ENCODE measurements at places on chromosomes 13 and 19. TPM values are rescaled to one million over a fixed set of nuclear protein-coding genes. Genes with fewer than 3 reads are reported as not detected.

MEIS3 gene
- 4.3 TPM for polyA plus RNA-seq

- no peaks in the 10 kb centered on the region for H3K36me3 ChIP-seq
- H3K27ac ChIP-seq: no peak overlapping the region
- H3K4me3 ChIP-seq: no peak overlapping the region
- no peaks in the 10 kb centered on the region for H3K27me3 ChIP-seq
Observed at GRCh38 chr13:99385161-99385560, 78.0 kb upstream of the GPR183 start.

- no peaks in the 10 kb centered on the region for H3K36me3 ChIP-seq
- H3K27me3 ChIP-seq: no peaks in the 10 kb centered on the region
- no peak overlapping the region for H3K4me3 ChIP-seq
- H3K4me1 ChIP-seq: no peaks in the 10 kb centered on the region
- DNase-seq: no peak
- H3K27ac ChIP-seq: no peak overlapping the region
Observed at GRCh38 chr13:73040484-73040883, 18.3 kb upstream of the KLF5 start.

GRCh38 chr13:36069881-36070366, 61.3 kb downstream of the DCLK1 start:
- DNase-seq: no peak
- no peaks in the 10 kb centered on the region for H3K27me3 ChIP-seq
- H3K27ac ChIP-seq: no peak overlapping the region
- H3K36me3 ChIP-seq: no peaks in the 10 kb centered on the region

DNA sequence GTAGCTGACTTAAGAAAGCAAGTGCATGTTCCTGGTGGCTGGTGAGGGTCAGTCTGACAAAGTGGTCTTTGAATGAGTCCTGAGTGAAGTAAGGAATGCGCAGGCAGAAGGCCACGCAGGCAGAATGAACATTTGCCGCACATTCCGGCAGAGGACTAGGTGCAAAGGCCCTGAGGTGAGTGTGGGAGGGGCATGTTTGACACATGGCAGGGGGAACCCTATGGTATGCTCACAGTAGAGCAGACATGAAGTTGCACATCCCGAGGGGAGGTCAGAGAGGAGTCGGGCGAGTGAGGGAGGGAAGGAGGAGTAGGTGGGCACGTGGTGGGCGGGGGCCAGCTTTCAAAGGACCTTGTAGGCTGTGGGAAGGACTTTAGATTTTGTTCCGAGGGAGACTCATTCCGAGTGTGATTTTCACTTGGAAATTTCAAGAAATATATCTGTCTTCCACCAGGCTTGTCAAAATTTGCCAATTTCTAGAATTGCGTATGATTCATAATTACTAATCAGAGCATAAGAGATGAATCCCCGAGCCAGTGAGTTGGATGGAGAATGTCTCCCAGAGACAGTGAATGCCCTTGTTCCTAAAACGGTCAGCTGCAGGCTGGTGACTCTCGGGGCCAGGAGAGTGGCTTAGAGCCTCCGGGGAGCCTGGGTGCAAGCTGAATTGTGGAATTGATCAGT, 40.3 kb downstream of the ERICH6B start:
- H3K36me3 ChIP-seq: no peaks in the 10 kb centered on the region
- H3K27me3 ChIP-seq: peaks cover 5% of the 10 kb centered on the region
- H3K4me1 ChIP-seq: no peaks in the 10 kb centered on the region
- DNase-seq: no peak
- H3K4me3 ChIP-seq: no peak overlapping the region

GRCh38 chr19:55000761-55001160, 34.6 kb downstream of the NLRP2 start:
- no peak overlapping the region for H3K27ac ChIP-seq
- H3K4me1 ChIP-seq: no peaks in the 10 kb centered on the region
- no peaks in the 10 kb centered on the region for H3K27me3 ChIP-seq
- H3K4me3 ChIP-seq: no peak overlapping the region

DNA sequence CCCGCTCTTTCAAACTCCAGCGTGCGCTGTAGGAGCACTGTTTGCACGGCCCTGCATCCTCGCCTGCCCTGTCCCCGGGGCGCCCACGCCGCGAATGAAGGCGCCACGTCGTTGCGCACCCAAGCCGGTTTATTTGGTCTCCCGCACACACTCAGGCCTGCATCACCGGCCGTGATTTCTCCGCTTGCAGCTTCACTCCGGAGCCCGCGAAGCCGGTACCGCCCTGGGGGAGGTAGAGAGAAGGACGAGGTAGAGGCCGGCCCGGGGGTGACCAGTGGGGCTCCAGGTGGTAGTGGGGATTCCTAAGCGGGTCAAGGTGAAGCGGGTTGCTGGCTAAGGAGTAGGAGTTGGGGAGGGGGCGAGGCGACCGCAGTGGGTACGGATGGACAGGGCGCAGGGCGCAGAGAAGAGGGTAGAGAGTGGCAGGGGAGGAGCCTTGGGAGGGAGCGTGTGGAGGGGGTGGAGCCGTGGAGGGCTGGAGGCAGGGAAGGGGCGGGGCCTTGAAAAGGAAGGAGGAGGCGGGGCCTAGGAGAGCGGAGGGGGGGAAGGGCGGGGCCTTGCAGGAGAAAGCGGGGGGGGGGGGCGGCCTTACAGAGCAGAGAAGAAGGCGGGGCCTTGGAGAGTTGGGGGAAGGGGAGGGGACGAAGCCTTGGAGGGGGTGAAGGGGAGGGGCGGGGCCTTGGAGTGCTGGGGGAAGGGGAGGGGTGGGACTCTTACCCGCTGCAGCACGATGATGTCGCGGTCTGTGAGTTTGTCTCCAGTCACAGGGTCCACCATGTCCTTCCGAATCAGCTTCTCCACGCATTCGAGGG, 24.6 kb downstream of the NOSIP start:
- H3K27me3 ChIP-seq: no peaks in the 10 kb centered on the region
- no peak overlapping the region for H3K4me3 ChIP-seq
- H3K27ac ChIP-seq: no peak overlapping the region
- H3K4me1 ChIP-seq: peaks cover 15% of the 10 kb centered on the region
- DNase-seq: no peak

- no peaks in the 10 kb centered on the region for H3K27me3 ChIP-seq
- no peak for DNase-seq
- no peaks in the 10 kb centered on the region for H3K36me3 ChIP-seq
- H3K27ac ChIP-seq: no peak overlapping the region
- H3K4me1 ChIP-seq: no peaks in the 10 kb centered on the region
Observed at GRCh38 chr19:31817971-31818797, 468.9 kb upstream of the TSHZ3 start.

DNA sequence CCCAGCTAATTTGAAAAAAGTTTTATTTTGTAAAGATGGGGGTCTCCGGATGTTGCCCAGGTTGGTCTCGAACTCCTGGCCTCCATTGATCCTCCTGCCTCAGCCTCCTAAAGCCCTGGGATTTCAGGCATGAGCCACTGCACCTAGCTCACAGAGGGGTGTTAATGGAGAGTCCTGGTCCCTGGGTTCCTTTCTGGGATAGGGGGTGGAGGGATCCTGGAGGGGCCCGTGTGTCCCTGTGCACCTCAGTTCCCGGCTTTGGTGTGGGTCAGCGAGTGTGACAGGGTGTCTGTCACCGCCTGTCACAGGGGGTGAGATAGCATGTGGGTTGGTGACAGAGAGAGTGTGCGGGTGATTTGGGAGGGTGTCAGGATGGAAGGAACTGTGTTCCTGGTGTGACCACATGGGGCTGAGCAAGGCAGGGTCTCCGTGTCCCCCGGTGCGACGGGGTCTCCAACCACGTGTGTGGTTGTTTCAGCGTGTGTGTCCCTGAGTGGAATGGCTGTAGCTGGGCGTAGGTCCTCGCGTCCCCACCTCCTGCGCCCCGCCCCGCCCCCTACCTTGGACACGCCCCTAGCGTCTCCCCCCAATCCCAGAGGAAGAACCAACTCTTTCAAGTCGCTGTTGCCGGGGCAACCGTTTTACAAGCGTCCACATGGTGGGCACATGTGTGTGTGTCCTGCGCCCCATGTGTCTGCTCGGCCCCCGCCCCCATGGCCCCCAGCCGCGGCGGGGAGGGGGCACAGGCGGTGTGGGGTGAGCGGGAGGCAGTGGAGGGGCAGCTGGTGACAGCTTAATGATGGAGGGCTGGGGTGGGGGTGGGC, 2.9 kb upstream of the NRTN start:
- peaks cover 58% of the 10 kb centered on the region for H3K27me3 ChIP-seq
- H3K4me3 ChIP-seq: no peak overlapping the region
- DNase-seq: no peak
- H3K4me1 ChIP-seq: peaks cover 7% of the 10 kb centered on the region

DNA sequence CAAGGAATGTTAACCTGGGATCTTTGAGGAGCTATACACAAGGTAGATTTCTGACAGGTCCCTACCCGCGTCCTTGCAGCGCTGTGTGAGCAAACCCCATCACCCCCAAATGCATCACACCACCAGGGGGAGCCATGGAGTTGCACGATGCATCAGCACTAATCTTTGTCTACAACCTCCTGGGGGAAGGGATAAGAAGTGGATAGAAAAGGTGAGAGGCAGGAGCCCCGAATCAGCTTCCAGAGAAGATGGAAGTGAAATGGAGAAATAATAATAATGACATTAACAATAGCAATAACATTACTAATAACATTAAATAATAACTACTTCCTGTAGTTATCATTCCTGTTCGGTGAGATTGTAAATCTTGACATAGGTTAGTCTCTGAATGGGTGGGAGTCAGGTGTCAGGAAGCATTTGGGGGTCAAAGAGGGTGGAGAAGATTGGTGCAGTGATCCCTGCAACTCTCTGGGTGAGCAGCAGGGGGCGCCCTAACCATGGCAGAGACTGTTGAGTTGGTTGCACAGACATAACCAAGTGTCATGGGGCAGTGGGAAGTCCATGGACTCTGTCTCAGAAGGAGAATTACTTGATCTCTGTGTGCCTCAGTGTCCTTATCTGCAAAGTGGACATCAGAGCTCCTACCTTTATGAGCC, 16.5 kb downstream of the SIGLEC7 start:
- H3K4me3 ChIP-seq: no peak overlapping the region
- H3K4me1 ChIP-seq: peaks cover 8% of the 10 kb centered on the region
- H3K27me3 ChIP-seq: peaks cover 15% of the 10 kb centered on the region

- H3K4me3 ChIP-seq: no peak overlapping the region
- H3K4me1 ChIP-seq: peaks cover 11% of the 10 kb centered on the region
- no peaks in the 10 kb centered on the region for H3K36me3 ChIP-seq
- no peak for DNase-seq
- no peak overlapping the region for H3K27ac ChIP-seq
Observed at GRCh38 chr13:21719463-21719862, 48.6 kb downstream of the FGF9 start.

- H3K4me1 ChIP-seq: no peaks in the 10 kb centered on the region
- H3K36me3 ChIP-seq: no peaks in the 10 kb centered on the region
- H3K27me3 ChIP-seq: no peaks in the 10 kb centered on the region
Observed at GRCh38 chr13:46516599-46517338, 36.2 kb upstream of the LRCH1 start.

DNA sequence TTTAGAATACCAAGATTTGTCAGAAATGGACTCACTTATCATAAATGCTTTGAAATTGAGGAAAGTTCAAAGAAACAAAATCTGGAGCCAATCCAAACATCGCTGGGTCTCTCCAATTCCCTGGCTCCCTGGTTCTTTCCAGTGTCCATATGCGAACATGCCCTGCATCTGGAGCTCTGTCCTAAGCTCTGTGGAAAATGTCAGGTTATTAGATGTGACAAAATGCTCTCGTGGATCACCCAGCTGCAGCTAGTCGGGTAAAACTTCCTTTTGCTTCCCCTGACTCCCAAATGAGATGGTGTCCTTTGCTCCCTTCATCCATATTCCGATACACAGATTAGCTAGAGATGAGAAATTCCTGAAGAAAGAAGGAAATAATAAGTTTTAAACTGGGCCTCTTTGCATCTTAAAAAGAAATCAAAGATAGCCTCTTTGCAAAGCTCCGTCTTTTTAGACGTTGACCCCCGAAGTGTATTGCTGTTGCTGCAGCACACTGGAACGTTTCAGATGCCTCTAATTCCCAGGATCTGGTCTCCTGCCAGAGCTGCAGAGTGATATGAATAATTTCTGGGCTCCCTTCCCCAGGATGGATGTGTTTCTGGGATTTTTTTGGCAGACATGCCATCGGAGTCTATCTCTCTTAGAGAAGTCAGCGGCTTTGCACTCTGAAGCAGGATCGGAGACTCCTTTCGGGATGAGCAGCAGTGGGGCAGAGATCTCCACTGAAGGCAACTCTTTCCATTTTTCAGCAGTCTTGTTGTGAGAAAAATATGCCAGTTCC, 102.9 kb downstream of the TEX26 start:
- peaks cover 12% of the 10 kb centered on the region for H3K4me1 ChIP-seq
- no peak overlapping the region for H3K4me3 ChIP-seq
- H3K36me3 ChIP-seq: no peaks in the 10 kb centered on the region
- H3K27ac ChIP-seq: no peak overlapping the region
- peaks cover 10% of the 10 kb centered on the region for H3K27me3 ChIP-seq
- DNase-seq: no peak

DNA sequence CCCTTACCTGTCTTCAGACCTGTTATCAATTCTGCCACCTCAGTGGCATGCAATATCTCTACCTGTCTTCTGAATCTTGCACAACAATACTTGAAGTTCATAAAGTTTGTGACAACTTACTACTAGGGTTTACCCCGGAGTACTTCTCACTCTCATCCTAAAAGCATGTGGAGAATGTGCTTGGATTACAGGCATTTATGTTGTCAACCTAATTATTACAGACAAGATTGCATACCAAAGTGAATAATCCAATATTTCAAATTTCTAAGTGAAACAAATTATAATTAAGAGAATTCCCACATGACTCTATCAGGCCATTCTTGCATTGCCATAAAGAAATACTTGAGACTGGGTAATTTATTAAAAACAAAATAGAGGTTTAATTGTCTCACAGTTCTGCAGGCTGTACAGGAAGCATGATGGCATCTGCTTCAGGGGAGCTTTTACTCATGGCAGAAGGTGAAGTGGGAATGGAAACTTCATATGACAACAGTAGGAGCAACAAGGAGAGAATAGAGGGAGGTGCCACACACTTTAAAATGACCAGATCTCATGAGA, 661.0 kb upstream of the SPRY2 start:
- H3K27ac ChIP-seq: no peak overlapping the region
- H3K36me3 ChIP-seq: no peaks in the 10 kb centered on the region
- DNase-seq: no peak
- H3K27me3 ChIP-seq: no peaks in the 10 kb centered on the region

DNA sequence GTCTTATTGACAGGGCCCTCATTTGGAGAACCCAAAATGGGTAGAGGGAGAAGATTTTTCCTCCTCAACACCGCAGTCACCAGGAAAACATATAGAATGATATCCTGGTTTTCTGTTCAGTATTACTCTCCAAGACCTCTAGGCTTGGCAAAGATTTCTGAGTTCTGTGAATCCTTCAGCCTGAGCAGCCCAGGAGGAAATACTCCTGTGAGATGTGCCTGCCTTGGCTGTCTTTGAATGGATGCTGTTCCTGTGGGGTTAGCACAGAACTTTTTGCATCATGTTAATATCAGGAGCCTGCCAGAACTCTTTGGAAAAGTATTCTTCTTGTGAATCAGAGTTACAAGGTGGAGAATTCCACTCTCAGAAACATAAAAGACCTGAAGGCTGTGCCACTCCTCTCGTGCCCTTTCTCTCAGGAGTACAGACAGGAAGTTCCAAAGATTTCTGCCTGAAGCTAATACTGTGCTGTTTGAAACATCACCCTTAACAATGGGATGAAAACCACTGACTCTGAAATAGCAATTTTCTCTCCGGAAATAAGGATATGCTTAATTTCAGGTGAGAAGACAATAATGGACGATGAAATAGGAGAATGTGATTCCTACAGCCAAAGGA, 520.1 kb upstream of the NBEA start:
- no peaks in the 10 kb centered on the region for H3K36me3 ChIP-seq
- H3K4me3 ChIP-seq: no peak overlapping the region
- peaks cover 24% of the 10 kb centered on the region for H3K4me1 ChIP-seq
- DNase-seq: no peak
